ENCODE measurements at places on chromosomes 6 and 20.

GRCh38 chr6:47000842-47001241, 41.3 kb downstream of the ADGRF1 start:
- DNase-seq, result no peak

- DNase-seq, result no peak
Measured at GRCh38 chr6:108875161-108875555, 26.9 kb downstream of the ARMC2 start.

DNA sequence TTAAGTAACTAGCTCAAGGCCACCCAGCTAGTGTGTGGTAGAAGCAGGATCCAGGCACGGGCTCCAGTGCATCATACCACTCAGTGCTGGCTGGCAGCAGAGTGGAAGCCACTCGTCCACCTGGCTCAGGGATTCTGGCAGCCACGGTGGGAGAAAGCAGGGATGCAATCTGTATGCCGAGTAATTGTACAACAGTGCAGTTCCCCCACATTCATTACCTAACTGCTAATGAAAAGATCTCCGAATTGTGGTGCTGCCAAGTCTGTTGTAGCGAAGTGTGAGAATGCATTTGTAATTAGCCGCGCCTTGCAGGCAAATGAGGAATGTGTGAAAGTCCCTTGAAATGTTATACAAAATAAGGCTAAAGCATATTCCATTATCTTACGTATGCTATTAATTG, 29.0 kb downstream of the KCNG1 start:
- DNase-seq, result no peak

GRCh38 chr6:129672881-129673631, 36.9 kb downstream of the ARHGAP18 start:
- DNase-seq, result no peak

GRCh38 chr6:145508107-145508506, 227.2 kb downstream of the EPM2A start:
- no peak for DNase-seq

GRCh38 chr6:35554811-35555210, 42.1 kb upstream of the TULP1 start:
- no peak for DNase-seq

- DNase-seq, result no peak
Measured at GRCh38 chr6:16109659-16110305, 19.1 kb upstream of the MYLIP start.

DNA sequence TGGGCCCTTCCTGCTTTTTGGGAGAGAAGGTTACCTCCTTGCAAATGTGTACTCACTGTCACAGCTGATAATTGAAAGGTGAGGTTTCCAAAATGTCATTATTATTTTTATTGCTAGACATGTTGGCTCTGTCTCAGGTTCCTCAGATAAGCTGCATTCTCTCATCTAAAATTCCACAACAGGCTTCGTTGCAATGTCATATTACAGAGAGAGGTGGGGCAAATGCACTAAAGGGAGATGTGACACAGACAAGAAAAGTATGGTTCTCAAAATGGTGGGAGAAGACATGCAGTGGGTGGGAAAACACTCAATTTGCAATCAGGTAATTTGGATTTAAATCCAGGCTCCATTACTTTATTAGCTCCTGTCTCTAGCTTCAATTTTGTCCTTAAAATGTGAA, 256.4 kb upstream of the POU3F2 start:
- DNase-seq, result no peak

DNA sequence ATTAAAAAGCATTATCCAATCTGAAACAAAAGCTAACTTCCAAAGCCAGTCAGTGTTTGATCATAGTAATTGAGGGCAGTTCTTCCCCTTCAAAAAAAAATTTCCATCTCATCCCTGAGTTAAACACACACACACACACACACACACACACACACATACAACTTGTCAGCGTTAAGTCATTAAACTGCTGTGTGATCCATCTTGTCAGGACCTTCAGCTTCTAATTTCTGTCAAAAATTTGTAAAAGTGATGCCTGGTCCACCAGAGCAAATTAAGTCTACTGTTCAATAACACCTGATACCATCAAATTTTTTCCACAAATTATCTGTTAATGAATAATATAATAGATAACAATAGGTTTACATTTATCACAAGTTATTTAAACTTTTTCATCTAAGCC, 198.7 kb downstream of the GPX5 start:
- DNase-seq, result no peak

DNA sequence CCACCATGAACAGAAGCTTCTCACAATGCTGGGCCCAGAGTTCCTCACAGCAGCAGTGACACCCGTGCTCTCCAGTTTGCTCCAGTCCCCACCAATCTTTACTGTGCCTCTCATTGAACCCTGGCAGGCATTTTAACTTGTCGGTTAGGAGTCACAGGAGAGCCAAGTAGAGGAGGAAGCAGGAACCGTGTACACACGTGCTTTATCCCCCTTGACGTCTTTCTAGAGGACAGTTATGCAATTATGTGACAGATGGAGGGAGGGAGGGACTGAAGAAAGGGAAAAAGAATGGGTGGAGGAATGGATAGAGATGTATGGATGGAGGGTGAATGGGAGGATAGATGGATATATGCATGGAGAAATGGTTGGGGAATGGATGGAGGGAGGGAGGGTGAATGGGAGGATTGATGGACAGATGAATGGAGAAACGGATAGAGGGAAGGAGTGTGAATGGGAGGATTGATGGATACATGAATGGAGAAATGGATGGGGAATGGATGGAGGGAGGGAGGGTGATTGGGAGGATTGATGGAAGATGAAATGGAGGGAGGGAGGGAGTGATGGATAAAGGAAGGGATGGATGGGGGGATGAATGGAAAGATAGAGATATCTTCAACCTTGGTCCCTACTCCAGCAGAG, 26.0 kb downstream of the RBM38 start:
- no peak for DNase-seq

DNA sequence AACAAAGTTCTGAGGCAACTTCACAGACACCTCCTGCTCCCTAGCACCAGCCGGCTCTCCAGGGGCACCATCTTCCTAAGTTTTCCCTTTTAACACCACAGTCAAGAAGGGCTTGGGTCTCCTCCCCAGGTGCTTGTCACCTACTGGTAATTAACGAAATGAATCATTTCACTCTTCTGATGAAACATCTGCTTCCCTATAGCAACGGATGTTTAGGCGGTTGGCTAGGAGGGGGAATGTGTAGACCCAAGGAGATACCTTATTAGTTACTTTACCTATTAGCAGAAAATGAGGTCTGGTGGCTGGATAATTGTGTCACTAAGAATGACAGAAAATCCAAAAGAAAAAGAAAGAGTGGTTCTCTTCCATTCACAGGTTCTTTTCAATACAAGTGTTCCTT, 46.3 kb upstream of the FABP7 start:
- no peak for DNase-seq

- DNase-seq, result peak; percentile 62
Measured at GRCh38 chr6:134519465-134519864, 201.6 kb upstream of the SGK1 start.

- no peak for DNase-seq
Measured at GRCh38 chr20:7038029-7038428, 270.5 kb downstream of the BMP2 start.

GRCh38 chr6:96576221-96576620, 13.3 kb downstream of the FHL5 start:
- peak; percentile 52 for DNase-seq

- DNase-seq, result no peak
Measured at GRCh38 chr6:5995658-5995948, 11.1 kb downstream of the NRN1 start.

DNA sequence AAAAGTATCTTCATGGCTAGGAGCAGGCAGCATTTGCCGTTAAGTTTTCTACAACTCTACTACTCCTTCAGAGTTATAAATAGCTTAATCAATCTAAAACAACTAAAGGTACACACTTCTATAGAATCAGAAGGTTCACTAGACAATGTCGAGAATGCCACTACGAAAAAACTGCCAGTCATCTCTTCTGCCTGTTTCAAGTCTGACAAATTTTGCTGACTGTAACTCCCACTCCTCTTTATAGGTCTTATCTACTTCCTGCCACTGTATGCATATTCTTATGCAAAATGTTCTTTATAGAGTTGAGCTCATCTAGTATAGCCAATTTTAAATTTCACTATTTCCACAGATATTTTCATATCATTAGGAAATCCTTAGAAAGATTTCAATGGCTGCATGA, 160.1 kb downstream of the EYS start:
- DNase-seq, result peak; percentile 13

- DNase-seq, result no peak
Measured at GRCh38 chr20:6665621-6666355, 101.7 kb upstream of the BMP2 start.

- DNase-seq, result no peak
Measured at GRCh38 chr6:80282913-80283554, 176.6 kb downstream of the BCKDHB start.

GRCh38 chr6:42914546-42914945, 1.3 kb upstream of the PTCRA start:
- DNase-seq, result no peak
